Esophagus (tissue), 2 donors: ENCODE measurements at places on chromosomes 3 and 15. TPM values are rescaled to one million over a fixed set of nuclear protein-coding genes. Genes with fewer than 3 reads are reported as not detected.

DPPA4 gene
- not detected for polyA plus RNA-seq

MB21D2 gene
- polyA plus RNA-seq = 0.61 TPM

PIERCE2 gene
- polyA plus RNA-seq = 0.73 TPM

FOXL2NB gene
- 0.04 TPM for polyA plus RNA-seq

GAP43 gene
- polyA plus RNA-seq = 0.08 TPM

CLRN1 gene
- not detected for polyA plus RNA-seq

SLC30A4 gene
- 2.9 TPM for polyA plus RNA-seq

TF gene
- 2.6 TPM for polyA plus RNA-seq

SEMA6D gene
- 0.31 TPM for polyA plus RNA-seq

SPATA12 gene
- 0.05 TPM for polyA plus RNA-seq

TMEM212 gene
- not detected for polyA plus RNA-seq

SOX14 gene
- polyA plus RNA-seq = 0.10 TPM

CADM2 gene
- 0.12 TPM for polyA plus RNA-seq

GMNC gene
- polyA plus RNA-seq = not detected

PCLAF gene
- polyA plus RNA-seq = 54.4 TPM

FMN1 gene
- polyA plus RNA-seq = 2.1 TPM

FAM107A gene
- polyA plus RNA-seq = 6.3 TPM

CATSPER2 gene
- polyA plus RNA-seq = 2.1 TPM

CCR3 gene
- not detected for polyA plus RNA-seq

CLDN18 gene
- 0.05 TPM for polyA plus RNA-seq

TMED3 gene
- 117 TPM for polyA plus RNA-seq

DCUN1D1 gene
- polyA plus RNA-seq = 8.9 TPM

SLC25A36 gene
- 12.3 TPM for polyA plus RNA-seq

GOLGA8T gene
- polyA plus RNA-seq = not detected

SLC9C1 gene
- not detected for polyA plus RNA-seq

PARL gene
- 59.6 TPM for polyA plus RNA-seq

DPPA2 gene
- not detected for polyA plus RNA-seq

RLBP1 gene
- not detected for polyA plus RNA-seq

FGF12 gene
- polyA plus RNA-seq = 1.2 TPM

ACP3 gene
- polyA plus RNA-seq = 22.5 TPM

GOLGA8M gene
- polyA plus RNA-seq = 0.18 TPM

ZCWPW2 gene
- 0.29 TPM for polyA plus RNA-seq

ALS2CL gene
- polyA plus RNA-seq = 225 TPM

FEZF2 gene
- polyA plus RNA-seq = not detected

CFAP91 gene
- polyA plus RNA-seq = 0.44 TPM

ATRIP gene
- polyA plus RNA-seq = 5.7 TPM

INSYN1 gene
- polyA plus RNA-seq = 12.8 TPM

CNTN3 gene
- polyA plus RNA-seq = 0.29 TPM

JMJD7 gene
- polyA plus RNA-seq = 27.9 TPM

KBTBD12 gene
- polyA plus RNA-seq = 0.06 TPM

SRGAP3 gene
- 1.3 TPM for polyA plus RNA-seq

CD86 gene
- 0.85 TPM for polyA plus RNA-seq

MAGI1 gene
- polyA plus RNA-seq = 10.6 TPM
